Stimulated activated CD4-positive, alpha-beta T cell treated with anti-CD3 and anti-CD28 coated beads, Interleukin-4, amount 100 ng/mL, for 4 hours (primary cell): ENCODE measurements at places on chromosomes 2 and 18.

DNA sequence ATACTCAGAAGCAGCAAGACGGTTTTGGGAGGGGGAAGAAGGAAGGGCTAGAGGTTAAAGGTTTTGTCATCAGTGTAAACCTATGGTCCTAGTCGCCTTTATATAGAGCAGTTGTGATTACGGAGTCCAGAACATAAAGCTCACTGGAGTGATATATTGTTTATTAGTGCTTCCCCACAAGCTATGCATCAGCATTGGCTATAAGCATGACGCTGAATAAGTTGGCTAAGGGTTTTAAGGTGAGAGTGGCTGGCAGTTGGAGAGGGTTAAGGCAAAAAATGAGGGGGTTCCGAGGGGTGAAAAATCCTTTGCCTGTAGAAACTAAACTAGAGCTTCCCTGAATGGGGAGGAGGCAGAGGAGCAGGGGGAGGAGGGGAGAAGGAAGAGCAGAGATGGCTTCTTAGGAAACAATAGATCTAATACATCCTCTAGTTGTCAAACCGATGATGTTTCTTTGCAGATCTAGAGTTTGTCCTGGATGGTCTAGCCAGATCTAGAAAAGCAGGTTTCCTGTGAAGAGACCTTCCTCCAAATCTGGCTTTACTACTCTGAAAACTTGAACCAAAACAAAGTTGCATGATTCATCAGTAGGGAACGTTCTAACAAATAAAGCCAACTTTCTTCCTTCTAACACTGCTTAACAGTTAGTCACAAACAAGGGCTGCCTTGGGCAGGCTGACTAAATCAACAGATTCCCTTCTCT is 2.5 kb downstream of the KLF7 start:
- DNase-seq, result no peak

GRCh38 chr2:100104718-100105677 is 37.4 kb downstream of the AFF3 start:
- peak; percentile 12 for DNase-seq

DNA sequence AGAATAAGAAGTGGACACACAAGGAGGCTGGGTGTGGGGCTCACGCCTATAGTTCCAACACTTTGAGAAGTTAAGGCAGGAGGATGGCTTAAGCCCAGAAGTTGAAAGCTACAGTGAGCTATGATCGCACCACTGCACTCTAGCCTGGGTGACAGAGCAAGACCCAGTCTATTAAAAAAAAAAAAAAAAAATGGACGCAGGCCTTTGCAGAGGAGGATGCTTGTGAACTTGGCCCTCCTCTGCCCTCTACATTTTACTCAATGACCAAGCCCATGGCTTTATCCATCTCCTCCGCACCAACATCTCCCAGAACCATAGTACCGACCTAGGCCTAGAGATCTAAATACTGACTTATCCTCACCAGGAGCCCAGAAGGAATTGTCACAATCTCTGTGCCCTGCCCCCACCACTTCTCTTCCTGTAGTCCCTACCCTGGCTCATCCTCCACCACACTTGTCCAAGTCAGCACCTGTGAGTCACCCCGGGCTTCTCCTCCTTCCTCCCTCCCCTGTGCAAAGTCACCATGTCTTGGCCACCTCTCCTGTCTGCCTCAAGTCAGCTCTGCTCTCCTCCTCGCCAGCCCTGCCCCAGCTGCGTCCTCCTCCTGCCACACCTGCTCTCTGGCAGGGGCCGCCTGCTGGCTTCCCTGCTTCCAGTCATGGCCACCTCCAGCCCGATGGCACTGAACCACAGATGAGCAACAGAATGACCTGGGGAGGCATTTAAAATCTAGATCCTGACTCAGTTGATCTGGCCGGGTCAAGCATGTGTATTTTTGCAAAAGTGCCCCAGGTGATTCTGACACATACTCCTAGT is 35.8 kb upstream of the ASPRV1 start:
- no peak for DNase-seq

- no peak for DNase-seq
Measured at GRCh38 chr2:174577967-174578589, 19.5 kb downstream of the WIPF1 start.

DNA sequence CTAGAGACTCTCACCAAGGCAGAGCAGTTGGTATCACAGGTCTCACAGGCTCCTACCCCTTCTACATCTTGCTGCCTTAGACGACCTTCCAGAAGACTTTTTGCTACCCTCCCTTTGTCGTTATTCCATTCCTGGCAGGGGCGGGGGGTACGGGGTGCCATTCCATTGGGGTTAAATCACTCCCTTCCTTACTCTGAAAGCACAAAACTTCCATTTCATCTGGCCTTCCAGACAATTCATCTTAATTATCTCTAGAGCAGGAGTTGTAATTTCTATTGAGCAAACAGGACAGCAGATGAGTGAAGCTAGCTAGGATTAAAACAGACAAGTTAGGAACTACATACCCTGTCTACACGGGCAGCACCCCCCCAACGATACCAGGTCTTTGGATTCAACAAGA is 276.2 kb upstream of the TANK start:
- no peak for DNase-seq
